Thoracic aorta (tissue), 2 donors: ENCODE measurements at places on chromosomes 7 and 10.

DNA sequence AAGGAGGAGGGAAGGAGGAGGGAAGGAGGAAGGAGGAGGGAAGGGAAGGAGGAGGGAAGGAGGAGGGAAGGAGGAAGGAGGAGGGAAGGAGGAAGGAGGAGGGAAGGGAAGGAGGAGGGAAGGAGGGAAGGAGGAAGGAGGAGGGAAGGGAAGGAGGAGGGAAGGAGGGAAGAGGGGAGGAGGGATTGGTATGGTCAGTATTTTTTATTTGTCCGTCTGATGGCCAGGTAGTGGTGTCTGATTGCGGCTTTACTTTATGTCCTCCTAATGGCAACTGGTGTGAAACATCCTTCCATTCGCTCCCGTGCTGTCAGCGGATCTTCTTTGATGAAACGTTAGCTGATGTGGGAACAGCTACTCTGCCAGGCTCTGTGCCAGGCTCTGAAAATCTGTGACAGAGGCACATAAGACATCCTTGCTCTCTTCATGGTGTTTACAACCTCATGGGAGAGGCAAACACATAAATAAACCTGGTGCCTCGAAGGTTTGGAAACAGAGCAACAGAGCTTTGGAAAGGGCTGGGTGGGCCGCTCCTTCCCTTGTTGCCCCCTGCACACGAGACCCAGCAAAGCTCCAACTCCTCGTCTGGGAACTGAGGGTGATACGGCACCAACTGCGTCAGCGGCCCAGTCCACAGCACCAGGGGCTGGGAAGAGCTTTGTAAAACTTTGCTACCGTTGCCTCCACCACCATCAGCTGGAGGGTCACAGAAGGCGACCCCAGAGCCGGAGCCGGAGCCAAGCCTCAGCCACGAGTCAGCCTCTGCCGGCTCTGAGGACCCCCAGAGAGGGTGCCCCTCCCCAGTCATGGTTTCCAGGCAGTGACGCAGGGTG lies 40.3 kb downstream of the PDGFA start:
- DNase-seq = no peak

- no peak for DNase-seq
These were observed 37.0 kb downstream of the FAM171A1 start for GRCh38 chr10:15333909-15334649.

DNA sequence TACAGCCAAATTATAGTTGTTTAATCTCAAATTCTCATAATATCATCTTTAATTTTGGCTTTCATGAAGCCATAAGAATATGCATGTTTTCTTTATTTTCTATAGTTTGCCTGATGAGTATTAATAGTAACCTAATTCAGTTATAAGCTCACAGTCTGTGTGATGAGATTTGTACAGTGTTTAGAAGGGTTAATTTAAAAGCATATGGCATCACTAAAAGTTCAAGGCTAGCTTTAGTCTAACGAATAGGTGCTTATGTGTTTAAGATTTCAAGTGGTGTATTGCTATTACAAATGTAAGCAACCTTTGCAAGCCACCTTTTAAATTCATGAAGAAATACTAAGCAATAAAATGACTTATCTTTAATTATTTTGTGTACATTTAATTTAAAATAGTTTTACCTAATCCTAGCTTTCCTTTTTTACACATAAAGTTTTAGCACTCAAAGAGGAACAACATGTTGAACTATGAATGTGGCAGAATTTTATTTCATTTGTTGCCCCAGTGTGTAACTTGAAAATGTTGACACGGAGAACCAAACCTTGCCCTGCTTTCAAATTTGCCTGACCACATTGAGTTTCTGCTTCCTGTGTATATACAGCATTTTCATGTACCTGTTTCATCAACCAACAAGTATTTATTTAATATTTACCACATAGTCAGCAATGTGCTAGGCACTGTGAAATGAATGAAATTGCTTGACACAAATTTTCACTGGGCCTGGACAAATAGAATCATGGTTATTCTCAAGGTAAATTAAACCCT lies 41.5 kb downstream of the TET1 start:
- no peak for DNase-seq

- DNase-seq = no peak
These were observed 483.1 kb upstream of the NRP1 start for GRCh38 chr10:33817605-33818004.

DNA sequence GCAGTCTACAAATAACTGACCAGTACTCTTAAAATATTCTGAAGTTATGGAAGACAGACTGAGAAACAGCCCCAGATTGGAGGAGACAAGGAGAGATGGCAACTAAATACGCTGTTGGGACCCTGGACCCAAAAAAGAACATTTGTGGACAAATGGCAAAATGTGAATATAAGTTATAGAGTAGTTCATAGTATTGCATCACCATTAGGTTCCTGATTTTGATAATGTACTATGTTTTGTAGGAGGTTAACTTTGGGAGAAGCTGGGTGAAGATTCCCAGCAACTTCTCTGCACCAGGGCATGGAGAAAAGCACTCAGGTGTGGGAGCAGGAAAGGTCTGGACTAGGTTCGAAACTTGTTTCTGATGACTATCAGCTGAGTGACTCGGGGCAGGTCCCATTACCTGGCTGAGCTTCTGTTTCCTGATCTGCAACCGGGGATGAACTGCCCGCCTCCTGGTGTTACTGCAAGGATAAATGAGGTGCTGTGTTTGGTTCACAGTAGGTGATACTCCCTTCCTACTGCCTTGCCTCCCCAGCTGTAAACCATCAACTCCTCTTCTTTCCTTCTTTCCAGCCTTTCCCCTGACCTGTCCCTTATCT lies 48.2 kb downstream of the EEPD1 start:
- DNase-seq = no peak
